Stimulated activated CD4-positive, alpha-beta T cell treated with anti-CD3 and anti-CD28 coated beads, Interleukin-1b, Interleukin-23, amount 100 ng/mL, for 1 hour (primary cell): ENCODE measurements at places on chromosomes 2 and 18.
A peak's percentile ranks its signal among the peaks of the same experiment; 100 is the strongest.

GRCh38 chr2:11320698-11321492 lies 23.5 kb downstream of the ROCK2 start:
- no peak for DNase-seq

DNA sequence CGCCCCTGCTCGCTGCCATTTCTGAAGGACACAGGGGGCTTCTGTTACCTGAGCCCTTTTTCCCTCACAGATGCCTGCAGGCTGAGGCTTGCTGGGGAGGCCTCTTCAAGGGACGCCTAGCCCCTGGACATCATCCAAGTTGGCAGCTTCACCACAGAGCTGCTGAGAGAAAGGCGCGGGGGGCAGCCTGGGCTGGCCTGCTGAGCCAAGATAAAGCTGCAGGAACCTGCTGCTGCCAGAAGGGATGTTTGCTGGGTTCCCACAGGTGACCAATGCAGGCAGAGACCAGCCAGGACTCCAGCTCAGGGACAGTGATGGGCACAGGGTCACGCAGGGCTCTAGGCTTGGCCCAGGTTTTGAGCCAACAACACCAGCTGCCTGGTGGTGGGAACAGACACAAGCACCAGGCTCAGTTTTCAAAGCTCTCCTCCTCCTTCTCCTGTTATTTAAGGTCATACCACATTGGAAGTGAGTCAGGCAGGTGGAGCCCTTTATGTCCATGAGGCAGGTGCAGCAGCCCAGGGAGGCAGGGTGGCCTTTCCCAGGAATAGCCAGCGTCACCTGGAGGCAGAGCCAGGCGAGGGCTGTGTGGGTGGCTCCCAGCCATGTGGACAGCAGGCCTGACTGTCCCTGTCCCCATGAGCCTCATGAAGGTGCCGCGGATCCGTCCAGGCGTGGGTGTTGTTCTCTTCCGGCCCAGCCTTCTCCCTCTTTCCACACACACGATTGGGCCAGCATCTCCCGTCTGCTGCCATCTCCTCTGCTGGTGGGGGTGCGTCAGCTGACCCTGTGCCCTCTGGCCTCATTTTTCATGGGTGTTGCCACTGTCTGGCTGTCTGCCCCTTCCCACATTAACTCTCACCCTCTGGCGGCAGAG lies 515.5 kb upstream of the MYT1L start:
- no peak for DNase-seq

DNA sequence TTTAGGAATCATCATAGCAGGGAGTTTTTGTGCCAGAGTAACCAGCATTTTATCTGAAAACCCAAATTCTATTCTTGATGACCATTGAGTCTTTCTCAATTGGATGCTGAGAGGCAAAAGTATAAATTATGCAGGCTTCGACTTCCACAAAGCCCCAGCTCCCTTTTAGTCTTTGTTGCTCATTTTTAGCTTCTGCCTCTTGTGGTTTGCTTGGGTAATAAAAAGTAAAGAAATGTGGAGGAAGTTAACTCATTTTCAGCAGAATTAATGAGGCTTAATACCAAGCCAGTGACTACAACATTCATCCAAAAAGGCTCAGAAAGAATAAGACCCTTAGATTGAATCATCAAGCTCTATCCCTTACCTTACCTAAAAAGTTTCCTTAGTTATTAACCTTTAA lies 18.6 kb downstream of the ERMN start:
- DNase-seq: no peak

DNA sequence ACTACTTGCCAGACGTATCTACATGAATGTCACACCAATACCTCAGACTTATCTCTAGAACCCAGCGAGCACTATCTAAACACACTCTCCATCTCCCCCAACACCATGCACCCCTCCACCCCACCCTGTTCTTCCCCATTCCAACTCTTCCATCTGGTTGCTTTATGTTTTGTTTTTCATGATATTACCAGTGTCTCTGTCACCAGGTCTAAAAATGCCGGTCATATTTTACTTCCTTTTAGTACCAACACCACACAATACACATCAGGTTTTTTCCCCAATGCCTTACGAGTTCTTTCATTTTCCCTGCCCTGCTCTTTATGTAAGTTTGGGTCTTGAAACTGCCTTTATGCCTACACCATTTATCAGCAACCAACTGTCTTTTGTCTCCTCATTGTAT lies 10.2 kb upstream of the ITGA4 start:
- DNase-seq: no peak

GRCh38 chr2:3487432-3487831 lies 31.9 kb downstream of the ADI1 start:
- DNase-seq: no peak

GRCh38 chr2:50748671-50749070 lies 283.3 kb downstream of the NRXN1 start:
- DNase-seq: no peak

GRCh38 chr2:237434866-237435311 lies 20.9 kb upstream of the COL6A3 start:
- DNase-seq: peak; percentile 48

- DNase-seq: no peak
Observed at GRCh38 chr18:52118684-52119083, 221.3 kb upstream of the DCC start.

DNA sequence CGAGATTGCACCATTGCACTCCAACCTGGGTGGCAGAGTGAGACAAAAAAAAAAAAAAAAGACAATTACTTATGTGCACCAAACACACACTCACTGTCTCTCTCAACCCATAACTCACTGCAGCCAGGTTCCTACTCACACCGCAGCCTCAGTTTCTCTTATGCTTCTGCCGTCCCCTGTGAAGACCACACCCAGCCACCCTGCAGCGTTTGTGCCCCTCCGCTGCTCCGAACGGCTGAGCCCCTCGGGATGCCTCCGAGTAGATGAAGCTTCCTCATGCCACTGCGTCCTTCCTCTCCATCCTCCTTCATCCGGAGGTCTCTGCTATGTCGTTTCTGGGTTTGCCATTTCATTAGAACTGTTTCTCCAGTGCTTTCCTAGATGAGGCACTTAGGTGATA lies 160.1 kb downstream of the TWIST2 start:
- DNase-seq: no peak

DNA sequence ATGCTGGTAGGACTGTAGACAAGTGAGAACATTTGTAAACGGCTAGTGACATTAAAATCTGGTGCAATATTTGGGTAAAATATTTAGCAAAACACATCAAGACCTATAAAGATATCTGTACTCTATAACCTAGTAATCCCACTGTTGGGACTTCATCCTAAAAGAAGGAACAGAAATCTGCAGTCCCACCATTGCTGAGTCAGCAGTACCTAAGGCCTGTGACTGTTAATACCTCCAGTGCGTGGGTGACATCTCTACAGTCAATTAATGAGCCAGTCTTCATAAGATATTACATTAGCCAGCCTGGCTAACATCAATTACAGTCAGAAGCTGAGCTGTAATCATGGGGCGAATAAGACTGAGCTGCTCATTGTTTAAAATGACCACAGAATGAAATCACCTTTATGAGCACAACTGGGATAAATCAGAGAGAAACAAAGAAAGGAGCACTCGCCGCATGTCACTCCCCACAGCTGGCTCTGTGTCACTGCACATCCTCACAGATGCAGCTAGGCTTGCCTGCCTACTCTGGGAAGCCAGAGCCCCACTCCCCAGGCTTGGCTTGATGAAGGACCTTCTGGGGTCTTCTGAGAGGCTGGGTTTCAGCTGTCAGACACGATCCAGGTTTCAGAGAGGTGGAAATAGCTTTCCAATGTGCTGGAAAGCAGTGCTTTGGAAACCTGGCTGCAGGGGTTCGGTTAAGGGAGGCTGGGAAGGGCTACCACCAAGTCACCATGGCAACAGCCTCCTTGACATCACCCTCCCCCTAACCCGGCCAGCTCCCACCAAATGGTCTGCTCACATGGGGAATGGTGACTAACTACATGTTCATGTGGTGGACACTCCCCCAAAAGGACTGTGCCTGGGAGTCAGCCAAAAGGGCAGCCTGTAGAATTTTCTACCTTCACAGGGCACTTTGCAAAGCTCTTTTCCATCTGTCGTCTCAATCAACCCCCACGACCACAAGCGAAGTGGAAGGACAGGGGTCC lies 145.0 kb downstream of the ZBTB7C start:
- no peak for DNase-seq

DNA sequence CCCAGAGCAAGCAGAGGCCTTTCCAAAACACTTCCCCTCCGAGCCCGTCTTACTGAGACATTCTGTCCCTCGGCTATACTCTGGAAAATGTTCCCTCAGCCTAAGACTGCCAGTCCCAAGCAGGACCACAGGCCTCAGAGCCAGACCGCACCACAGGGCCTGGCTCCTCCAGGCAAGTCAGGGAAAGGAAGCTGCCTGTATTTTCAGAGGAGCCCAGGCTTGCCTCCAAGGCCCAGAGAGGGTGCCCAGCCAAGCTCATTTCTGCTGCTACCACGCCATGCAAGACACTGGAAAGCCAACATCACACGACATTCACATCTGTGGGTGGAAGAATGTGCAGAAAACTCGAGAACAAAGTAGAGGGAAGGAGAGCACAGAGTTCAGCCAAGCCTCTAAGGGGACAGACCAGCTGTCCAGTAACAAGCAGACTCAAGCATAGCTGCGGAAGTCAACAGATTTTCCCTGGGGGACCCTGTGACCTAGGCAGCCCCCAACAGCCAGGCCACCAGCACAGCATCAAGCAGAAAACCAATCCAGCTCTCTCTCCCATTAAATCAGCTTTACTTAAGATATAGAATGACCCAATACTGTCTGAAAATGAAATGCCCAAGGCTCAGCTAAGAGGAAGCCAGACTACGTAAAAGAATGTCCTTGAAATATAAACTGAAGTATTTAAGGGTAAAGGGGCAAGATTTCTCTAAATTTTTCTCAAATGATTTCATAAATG lies 123.9 kb downstream of the ZFP36L2 start:
- no peak for DNase-seq

- DNase-seq: no peak
Observed at GRCh38 chr2:146934921-146935320, 909.9 kb upstream of the ACVR2A start.

GRCh38 chr2:205596581-205596980 lies 85.7 kb upstream of the NRP2 start:
- DNase-seq: no peak

DNA sequence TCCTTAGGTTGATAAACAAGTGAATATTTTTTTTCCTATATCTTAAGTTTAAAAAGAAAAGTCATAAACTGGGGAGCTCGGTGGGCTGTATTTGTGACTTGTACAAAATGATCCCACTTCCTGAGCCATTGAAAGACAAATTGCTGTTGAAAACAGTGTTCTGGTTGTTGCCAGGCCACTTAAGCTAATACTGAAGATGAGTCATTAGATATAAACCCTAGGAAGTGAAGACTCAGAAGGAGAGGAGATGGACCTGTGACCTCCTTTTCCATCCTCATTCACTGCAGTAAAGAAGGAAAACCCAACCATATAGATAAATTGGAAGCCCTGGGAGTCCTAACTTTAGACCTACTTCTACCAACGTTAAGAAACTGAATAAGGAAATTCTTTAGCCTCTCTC lies 46.2 kb upstream of the SERPINE2 start:
- DNase-seq: no peak

GRCh38 chr2:144671695-144672455 lies 152.0 kb upstream of the ZEB2 start:
- DNase-seq: no peak

DNA sequence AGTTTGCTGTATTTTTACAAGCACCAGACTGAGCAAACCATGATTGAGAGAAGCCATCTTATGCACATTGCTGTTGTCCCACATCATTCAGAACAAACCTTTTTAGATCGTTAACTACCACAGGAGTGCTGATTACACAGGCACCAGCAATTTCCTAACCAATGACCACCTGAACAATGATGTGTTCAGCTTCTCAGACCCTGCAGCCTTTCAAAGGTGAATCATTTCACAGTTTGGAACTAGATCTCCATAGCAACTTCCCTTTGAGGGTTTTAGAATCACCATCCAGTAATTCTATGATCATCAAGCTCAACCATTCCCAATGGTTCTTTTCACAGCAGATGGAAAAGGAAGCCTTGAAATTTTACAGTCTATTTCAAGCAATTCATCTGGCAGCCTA lies 71.4 kb downstream of the OLA1 start:
- DNase-seq: no peak

GRCh38 chr2:4673025-4673489 lies 969.7 kb downstream of the DCDC2C start:
- DNase-seq: no peak

DNA sequence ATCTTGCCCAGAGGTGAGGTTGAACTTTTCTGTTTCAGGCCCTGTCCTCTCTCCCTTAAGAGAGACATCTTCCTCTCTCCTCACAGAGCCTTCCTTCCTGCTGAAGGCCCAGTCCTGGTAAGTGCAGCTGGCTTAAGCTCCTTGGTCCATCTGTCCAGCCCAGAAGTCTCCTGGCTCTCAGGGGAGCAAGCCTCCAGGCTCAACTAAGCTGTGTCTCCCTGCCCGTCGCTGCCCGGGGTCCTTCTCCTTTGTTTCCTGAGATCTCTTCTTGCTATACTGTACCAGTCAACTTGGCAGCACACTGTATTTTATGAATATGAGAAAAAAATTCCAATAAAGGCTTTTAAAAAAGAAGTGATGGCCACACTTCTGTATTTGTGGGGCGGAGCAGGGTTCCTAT lies 77.4 kb downstream of the KCNF1 start:
- no peak for DNase-seq

DNA sequence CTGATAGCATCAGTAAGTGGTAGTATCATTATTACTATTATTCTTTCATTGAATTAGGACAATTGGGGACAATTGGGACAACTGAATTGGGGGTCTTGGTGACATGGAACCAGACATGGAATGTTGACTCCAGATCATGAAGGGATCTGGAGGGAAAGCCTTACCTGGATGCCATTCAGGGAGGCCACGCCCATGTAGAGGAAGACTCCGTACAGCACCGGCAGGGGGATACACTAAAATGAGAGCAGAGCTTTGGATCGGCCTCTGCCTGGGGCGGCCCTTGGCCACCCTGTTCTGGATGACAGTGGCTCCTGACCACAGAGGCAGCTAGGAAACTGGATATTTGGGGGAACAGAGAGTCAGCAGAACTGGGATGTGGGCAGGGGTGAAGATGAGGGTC lies 29.2 kb downstream of the MTHFD2 start:
- no peak for DNase-seq

DNA sequence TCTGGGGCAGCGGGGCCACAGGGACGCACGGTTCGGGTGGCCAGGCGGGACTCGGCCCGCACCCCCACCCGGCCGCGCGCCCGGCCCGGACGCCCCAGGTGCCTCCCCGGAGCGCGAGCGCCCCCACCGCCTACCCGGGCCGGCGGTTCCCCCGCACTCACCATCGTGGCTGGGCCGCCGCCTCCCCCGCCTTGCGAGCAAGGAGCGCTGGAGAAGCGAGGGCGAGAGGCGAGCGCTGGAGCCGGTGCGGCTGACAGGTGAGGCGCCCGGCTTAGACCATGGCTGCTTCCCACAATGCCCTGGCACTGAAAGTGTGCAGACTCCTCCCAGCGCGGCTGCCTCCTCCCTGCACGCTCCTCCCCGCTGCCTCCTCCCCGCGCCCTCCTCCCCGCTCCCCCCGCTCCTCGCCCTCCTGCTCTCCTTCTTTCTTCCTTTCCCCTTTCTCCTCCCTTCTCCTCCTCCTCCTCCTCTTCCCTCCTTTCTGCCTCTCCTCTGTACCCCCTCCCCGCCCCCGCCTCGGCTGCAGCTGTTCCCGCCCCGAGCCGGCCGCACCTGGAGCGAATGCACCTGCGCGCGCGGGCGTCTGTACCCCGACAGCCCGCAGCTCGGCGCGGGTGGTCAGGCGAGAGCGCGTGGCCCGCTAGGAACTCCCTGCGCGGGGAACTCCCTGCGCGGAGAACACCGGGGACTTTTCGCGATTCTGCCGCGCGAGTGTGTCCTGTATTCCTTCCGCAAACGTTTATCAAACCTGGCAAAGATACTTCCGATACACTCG lies at the start of gene AP1S3:
AP1S3 (minus strand) TSS at position 296 of the 775 bp plus-strand sequence; CDS start at position 164, 132 bp downstream.
- peak; percentile 13 for DNase-seq

GRCh38 chr2:48508461-48509124 lies 21.4 kb upstream of the STON1 start:
- no peak for DNase-seq
